ENCODE measurements at places on chromosomes 1 and 21. TPM values are rescaled to one million over a fixed set of nuclear protein-coding genes. Genes with fewer than 3 reads are reported as not detected.

The CCDC181 gene
- not detected for total RNA-seq

The COA6 gene
- total RNA-seq: 22.2 TPM

The CFH gene
- total RNA-seq: 6.0 TPM

The SPOCD1 gene
- not detected for total RNA-seq

The DCST1 gene
- not detected for total RNA-seq

- no peak for DNase-seq
- no peak overlapping the region for H3K27ac ChIP-seq
- H3K27me3 ChIP-seq: no peaks in the 10 kb centered on the region
- no peak overlapping the region for H3K4me3 ChIP-seq
- H3K36me3 ChIP-seq: no peaks in the 10 kb centered on the region
Measured at GRCh38 chr1:157782931-157783330, 6.0 kb upstream of the FCRL2 start.

DNA sequence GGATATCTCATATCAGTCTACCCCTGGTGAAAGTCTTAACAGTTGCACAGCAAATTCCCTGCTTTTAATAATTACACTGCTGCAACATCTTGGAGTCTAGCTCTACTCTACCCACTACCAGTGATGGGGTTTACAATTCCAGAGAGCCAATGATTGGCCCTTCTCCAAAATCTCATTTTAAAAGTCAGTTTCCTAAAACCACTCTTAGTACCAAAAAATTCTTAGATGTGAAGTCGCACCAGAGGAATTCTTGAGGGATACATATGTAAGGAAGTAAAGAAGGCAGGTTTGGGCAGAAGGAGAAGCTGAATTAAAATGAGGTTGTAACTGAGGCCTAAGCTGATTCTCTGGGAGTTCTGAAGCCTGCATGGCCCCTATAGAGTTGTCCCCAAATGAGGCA is 129.7 kb downstream of the BRINP2 start:
- H3K27ac ChIP-seq: no peak overlapping the region
- no peak for DNase-seq
- no peaks in the 10 kb centered on the region for H3K27me3 ChIP-seq
- no peaks in the 10 kb centered on the region for H3K4me1 ChIP-seq
- H3K4me3 ChIP-seq: no peak overlapping the region

DNA sequence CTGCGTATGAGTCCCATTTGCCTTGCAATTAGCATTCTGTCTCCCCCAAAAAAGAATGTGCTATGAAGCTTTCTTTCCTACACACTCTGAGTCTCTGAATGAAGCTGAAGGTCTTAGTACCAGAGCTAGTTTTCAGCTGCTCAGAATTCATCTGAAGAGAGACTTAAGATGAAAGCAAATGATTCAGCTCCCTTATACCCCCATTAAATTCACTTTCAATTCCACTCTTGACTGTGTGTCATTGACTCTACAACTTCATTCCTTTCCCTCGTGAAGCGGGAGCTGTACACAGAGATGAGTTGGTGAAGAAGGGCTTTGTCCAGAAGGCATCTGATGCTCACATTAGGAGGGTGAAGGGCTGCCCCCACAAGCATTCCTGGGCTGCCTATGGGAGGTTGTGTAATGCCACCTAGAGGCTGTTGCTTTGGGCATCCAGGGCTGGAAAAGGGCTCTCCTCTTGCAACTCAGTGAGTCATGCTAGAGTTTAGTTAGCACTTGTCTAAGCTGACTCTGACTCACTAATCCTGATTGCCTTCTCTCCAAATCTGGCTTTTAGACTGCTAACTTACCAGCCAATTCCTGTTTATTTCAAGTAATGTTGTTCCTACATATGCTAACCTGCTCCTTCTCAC is 1.8 kb downstream of the SPRR1B start:
- H3K27ac ChIP-seq: no peak overlapping the region
- no peaks in the 10 kb centered on the region for H3K4me1 ChIP-seq
- DNase-seq: no peak
- peaks cover 5% of the 10 kb centered on the region for H3K27me3 ChIP-seq

DNA sequence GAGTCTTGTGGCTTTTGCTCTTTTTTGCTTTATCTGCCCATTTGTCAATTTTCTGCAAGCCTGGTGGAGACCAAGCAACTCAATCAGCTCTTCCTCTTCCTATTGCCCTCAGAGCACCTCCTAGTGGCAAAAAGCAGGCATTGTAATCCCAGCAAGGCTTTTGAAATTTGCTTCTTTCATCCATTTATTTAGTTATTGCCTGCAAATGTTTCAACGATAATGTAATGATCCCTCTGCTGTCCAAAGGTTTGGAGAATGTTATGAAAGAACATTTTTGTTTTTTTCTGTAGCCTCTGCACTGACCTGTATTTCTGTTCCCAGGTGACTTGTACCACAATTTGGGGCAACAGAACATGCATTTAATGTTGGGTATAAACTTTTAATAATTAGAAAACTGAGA is 127.8 kb downstream of the GABPA start:
- no peaks in the 10 kb centered on the region for H3K27me3 ChIP-seq
- no peaks in the 10 kb centered on the region for H3K4me1 ChIP-seq
- no peak overlapping the region for H3K4me3 ChIP-seq
- no peaks in the 10 kb centered on the region for H3K36me3 ChIP-seq
